Activated effector memory CD4-positive, alpha-beta T cell treated with Interleukin-2 at 50 U/mL for 16 hours (primary cell): ENCODE measurements at places on chromosomes 12 and 14.

DNA sequence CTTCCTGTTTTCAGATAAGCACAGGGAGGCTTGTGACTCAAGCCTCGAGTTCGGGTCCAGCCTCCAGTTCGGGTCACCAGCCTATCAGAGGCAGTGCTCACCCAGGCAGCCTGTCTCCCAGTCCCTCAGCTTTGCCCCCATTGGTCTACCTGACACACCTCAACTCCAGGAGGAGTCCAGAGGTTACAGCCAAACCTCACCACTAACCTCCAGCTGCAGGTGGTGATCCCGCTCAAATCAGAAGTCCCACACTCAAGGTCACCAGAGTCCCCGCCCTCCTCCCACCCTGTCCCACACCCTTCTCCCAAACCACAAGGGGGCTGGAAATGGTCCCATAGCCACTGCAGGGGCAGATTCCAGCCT is 42.1 kb downstream of the KDM2B start:
- DNase-seq = no peak

DNA sequence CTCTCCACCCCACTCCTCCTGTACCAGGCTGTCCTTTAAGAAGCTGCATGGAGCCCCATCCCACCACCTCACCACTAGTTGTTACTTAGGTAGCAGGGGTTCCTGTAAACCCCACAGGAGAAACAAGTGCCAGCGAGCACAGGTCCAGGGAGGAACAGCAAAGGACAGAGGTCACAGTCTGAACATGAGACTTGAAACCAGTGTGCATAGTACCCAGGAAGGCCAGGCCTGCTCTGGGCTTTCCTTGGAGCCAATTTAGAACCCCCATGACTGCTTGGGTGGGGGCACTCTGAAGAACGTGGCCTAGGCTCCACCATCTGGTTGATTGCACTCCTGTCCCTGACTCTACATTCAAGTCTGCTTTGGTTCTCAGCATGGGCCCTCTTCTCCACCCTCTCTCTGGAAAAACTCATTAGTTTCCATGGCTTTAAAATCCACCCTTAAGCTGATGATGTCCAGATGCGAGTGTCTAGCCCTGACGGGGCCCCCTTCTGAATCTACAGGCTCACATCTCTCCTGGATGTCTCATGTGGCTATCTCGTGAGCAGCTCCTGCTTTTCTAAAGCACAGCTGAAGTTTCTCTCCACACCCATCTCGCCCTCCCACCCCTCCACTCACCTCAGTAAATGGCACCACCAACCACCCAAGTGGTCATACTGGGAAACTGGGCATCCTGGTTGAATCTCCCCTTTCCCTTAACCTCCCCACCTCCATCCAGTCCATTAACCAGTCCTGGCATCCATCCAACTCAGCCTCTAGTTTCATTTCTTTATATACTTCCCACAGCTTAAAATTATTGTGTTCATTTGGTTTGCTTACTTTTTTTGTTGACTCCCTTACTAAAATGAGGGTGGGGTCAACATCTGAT is 8.4 kb downstream of the KRT3 start:
- DNase-seq = no peak

DNA sequence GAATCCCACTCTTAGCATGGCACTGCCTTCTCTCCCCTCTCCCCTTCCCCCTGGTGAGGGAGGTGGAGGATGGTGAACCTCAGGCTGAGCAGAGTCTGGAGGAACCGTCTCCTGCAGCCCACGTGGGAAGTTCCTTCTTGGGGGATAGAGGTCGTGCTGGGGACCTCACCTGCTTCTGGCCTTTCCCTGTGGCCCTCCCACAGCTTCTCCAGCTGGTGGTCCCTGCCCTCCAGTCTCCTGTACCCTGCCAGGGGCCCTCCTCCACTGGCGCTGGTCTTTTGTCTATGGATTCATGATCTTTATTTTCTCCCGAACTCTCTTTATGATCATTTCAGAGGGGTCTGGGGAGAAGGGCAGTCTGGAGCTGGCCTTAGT is 9.0 kb upstream of the MTA1 start:
- DNase-seq = no peak

GRCh38 chr14:100494645-100495044 is 92.6 kb downstream of the BEGAIN start:
- DNase-seq = no peak

DNA sequence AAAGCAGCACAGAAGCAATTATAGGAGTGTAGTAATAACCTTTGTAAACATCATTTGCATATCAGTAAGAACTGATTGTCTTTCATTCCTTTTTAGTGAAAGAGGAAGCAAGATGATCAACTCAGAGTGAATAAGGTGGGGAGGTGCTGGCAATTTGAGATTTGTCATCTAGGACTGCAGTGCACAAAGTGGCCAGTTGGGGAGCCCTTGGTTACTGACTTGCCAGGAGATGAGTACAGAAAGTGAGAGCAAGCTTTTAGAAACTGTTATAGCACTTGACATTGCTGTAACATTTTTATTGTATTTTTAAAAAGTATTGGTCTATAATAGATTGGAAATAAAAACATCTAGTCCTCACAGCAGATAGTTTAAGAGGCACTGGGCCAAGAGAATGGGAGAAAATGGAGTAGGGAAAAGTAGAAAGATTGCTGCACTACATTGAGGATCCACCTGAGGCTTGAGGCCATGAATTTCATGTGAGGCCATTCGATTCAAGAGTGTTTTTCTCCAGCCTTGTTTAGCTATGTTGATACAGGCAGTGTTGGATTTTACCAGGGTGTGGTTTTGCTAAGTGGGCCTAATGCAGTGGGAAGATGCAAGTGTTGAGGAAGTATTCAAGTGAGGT is 98.2 kb downstream of the SNAPC1 start:
- DNase-seq = peak; percentile 27

- no peak for DNase-seq
These were observed 151.2 kb downstream of the AKAP6 start for GRCh38 chr14:32480337-32480736.

GRCh38 chr12:94289461-94290312 is 141.3 kb downstream of the PLXNC1 start:
- no peak for DNase-seq

GRCh38 chr12:29316752-29317151 is 64.2 kb downstream of the ERGIC2 start:
- DNase-seq = no peak

- DNase-seq = no peak
These were observed 208.6 kb downstream of the SLC38A4 start for GRCh38 chr12:46617167-46617566.

DNA sequence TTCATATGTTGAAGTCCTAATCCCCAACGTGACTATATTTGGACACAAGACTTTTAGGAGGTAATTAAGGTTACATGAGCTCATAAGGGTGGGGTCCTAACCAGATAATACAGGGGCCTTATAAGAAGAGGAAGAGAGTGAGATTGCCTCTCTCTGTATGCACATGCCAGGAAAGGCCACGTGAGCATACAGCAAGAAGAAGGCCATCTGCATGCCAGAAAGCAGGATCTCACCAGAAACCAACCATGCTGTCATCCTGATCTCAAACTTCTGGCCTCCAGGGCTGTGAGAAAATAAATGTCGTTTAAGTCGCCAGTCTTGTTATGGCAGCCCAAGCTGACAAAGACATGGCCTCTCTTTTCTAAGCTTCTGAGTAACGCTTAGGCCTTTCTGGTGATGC is 69.0 kb upstream of the GPHB5 start:
- DNase-seq = no peak

- no peak for DNase-seq
These were observed 123.5 kb downstream of the CAPZA3 start for GRCh38 chr12:18861287-18861858.

GRCh38 chr14:96267336-96267735 is 11.3 kb downstream of the BDKRB1 start:
- DNase-seq = no peak

GRCh38 chr12:113002155-113002554 is 23.8 kb downstream of the OAS2 start:
- DNase-seq = no peak

GRCh38 chr12:131713349-131713748 is 2.5 kb downstream of the SFSWAP start:
- DNase-seq = no peak

- no peak for DNase-seq
These were observed 265.5 kb downstream of the ATP23 start for GRCh38 chr12:58206876-58207275.

GRCh38 chr12:86254399-86255107 is 1.6 kb downstream of the MGAT4C start:
- DNase-seq = no peak

DNA sequence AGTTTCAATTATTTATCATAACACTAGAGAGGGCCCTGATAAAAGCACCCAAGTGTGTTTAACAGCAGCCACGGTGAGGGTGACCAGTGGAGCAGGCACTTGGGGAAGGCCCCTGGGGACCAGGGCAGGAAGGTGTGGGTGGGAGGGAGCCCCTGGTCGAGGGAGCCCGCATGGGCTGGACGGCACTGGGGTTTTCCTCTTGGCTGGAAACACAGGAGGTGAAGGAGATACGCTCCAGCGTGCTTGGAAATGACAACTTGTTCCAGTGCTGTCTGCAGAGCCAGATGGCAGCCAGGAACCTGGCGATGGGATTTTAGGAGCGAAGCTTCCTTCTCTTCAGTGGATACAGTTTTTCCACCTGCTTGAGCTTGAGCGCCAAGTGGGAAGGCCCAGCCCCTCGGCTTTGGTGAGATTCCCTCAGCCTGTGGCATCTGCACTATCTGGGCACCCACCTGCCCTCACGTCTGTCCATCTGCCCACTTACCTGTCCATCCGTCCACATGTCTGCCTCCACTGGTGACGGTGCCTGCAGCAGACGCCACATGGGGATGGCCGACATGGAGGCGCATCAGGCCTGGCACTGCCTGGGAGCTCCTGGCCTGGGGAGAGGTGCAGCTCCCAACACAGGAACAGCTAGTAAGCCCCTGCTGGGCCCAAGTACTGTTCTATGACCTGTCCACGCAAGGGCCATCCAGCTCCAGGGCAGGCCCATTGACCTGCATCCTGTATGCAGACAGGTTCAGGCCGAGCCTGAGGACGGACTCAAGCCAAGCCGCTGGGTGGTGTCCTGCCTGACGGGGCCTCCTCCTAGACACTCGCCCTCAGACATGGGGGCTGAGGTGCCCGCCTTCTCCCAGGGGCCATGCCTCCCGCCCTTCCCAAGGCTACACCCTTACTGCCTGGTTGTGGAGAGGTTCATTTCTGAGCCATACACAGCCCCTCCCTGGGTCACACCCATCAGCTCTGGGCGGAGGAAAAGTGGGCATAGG is 192.2 kb upstream of the C14orf180 start:
- no peak for DNase-seq

GRCh38 chr14:99261912-99262787 is 9.8 kb downstream of the BCL11B start:
- DNase-seq = peak; percentile 74

GRCh38 chr12:30979371-30980259 is 53.1 kb downstream of the TSPAN11 start:
- DNase-seq = no peak

- no peak for DNase-seq
These were observed 255.9 kb downstream of the MSRB3 start for GRCh38 chr12:65534238-65534841.

DNA sequence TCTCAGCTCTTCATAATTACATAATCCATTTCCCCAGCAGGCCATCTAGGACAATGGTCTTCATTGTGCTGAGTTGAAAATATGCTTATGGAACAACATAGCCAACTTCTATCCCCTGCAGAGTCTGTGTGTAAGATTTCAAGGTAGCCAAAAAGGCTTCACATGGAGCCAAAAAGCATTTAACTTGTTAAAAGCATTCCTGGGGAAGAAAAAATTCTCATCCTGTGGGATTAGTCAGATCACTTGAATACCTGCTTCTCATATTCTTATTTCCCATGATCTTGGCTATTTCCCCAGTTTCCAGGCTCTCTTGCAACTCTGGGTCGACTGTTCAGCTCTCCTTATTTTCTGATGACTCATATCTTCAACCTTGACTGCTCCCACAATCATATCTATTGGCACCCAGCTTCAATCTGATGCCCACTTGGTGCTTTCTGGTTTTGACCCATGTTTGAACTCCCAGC is 178.9 kb downstream of the KLHL28 start:
- no peak for DNase-seq

GRCh38 chr12:131452444-131452860 is 258.4 kb upstream of the SFSWAP start:
- DNase-seq = no peak

GRCh38 chr14:68982581-68982980 is 3.5 kb upstream of the ACTN1 start:
- DNase-seq = no peak

- no peak for DNase-seq
These were observed 10.4 kb upstream of the ENDOU start for GRCh38 chr12:47735649-47736048.

GRCh38 chr14:36271939-36272907 is 48.2 kb downstream of the MBIP start:
- no peak for DNase-seq

GRCh38 chr14:95500772-95501401 is 15.6 kb downstream of the SYNE3 start:
- DNase-seq = no peak

DNA sequence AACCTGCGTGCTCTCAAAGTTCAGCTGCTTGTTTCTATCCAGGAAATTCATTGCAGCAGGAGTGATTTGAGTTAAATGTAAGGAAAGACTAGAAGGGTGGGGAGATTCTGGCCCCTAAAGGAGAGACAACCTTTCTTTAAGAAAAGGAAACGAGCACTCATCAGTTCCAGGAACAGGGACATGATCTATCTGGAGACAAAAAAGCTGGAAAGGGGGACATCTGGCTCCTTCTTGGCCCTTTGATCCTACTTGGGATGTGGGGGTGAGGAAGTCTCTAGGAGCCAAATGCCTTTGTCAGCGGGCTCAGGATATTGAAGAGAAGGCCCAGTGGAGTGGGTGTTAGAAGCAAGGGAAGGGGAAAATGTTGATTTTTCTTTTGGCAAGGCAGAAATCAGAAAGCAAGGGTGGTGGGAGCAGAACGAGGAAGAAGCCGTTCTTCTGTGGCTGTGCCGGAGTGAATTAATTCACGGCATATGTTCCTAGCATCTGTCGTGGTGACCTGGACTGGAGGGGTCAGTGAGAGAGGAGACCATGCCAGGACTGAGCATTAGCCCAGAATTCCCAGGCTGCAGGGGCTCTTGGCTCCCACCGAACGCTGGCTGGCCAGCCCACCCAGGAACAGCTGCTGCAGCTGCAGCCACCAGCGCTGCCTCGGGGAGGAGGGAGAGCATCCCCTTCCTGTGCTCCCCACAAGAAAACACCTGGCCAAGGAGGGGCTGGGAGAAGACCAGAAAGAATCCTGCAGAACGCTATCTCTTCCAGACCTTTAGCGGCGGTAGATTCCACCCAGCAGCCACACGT is 62.8 kb upstream of the GPATCH2L start:
- no peak for DNase-seq

DNA sequence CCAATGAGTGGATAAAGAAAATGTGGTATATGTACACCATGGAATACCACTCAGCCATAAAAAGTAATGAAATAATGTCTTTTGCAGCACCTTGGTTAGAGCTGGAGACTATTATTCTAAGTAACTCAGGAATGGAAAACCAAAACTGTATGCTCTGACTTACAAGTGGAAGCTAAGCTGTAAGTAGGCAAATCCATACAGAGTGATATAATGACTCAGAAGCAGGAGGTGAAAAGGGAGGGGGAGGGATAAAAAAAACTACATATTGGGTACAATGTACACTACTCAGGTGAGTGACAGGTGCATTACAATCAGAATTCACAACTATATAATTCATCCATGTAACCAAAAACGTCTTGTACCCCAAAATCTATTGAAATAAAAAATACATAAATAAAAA is 15.1 kb upstream of the CLEC1A start:
- DNase-seq = no peak

- DNase-seq = no peak
These were observed 318.4 kb downstream of the RAD51B start for GRCh38 chr14:68137704-68138619.
